ENCODE measurements at places on chromosomes 2 and 18.

DNA sequence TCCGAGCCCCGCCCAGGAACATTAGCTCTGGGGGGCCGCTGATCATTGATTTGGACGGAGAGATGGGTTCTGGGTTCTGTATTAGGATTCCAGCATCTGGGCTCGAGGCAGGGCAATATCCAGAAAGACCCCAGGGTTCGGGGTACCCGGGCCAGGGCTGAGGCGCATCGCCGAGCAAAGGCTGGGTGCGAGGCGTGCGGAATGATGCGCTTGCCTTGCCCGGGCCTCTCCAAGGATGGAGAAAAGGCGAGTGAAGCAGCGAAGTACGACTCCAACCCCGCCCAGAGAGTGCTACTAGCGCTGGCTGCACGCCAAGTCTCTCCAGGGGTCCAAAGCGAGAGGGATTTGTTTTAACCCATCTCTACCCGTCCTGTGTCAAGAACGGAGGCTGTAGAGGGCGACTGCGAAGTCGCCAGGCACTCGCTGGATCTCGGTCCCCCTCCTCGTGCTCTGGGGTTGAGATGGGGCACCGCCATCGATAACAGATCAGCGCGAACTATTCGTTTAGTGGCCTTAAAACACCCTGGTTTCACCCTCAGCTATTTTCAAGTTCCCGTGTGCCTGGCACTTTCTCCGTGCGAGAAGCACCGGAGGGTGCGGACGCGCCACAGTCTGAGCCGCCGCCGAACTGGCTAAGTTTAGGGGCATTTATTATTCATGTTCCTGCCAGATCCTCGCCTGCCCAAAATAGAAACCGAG, 1.9 kb downstream of the ADCYAP1 start:
- no peak for DNase-seq

DNA sequence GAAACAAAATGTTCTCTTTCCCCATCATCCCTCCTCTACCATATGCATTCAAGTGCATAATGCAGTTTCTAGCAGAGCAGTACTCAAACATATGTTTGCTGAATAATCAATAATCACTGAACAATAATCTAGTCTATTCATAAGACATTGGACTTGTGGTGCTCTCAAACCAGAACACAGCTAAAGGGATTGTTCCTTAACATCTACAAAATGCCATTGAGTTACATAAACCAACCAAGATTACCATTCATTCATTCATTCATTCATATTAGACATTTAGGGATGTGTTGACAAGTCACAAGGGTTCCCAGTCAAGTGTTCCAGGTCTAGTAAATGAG, 3.9 kb downstream of the CLHC1 start:
- DNase-seq: no peak

- no peak for DNase-seq
Measured at GRCh38 chr2:116718451-116718850, 1096.0 kb upstream of the DDX18 start.

GRCh38 chr2:156553714-156554442, 117.7 kb downstream of the GPD2 start:
- DNase-seq: no peak

- DNase-seq: no peak
Measured at GRCh38 chr18:7255643-7256042, 24.8 kb downstream of the LRRC30 start.

DNA sequence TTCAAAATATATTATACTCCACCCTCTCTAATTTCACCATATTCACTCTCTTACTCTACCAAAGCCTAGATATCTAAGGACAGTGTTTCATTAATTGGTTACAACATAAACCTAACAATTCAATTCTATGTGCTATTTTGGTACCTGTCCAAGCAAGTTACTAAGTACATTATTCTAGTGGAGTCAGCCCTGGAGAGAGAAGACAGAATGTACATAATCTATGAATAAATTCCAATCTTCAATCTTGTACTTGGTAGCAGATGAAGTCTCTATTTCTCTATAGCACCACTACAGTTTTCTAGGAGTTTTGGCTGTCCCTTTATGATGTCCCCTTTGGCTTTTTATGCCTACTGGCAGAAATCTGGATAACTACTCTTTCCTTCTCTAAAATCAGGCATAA, 27.6 kb downstream of the NMUR1 start:
- no peak for DNase-seq

- DNase-seq: no peak
Measured at GRCh38 chr18:3782901-3783300, 332.9 kb downstream of the TGIF1 start.

DNA sequence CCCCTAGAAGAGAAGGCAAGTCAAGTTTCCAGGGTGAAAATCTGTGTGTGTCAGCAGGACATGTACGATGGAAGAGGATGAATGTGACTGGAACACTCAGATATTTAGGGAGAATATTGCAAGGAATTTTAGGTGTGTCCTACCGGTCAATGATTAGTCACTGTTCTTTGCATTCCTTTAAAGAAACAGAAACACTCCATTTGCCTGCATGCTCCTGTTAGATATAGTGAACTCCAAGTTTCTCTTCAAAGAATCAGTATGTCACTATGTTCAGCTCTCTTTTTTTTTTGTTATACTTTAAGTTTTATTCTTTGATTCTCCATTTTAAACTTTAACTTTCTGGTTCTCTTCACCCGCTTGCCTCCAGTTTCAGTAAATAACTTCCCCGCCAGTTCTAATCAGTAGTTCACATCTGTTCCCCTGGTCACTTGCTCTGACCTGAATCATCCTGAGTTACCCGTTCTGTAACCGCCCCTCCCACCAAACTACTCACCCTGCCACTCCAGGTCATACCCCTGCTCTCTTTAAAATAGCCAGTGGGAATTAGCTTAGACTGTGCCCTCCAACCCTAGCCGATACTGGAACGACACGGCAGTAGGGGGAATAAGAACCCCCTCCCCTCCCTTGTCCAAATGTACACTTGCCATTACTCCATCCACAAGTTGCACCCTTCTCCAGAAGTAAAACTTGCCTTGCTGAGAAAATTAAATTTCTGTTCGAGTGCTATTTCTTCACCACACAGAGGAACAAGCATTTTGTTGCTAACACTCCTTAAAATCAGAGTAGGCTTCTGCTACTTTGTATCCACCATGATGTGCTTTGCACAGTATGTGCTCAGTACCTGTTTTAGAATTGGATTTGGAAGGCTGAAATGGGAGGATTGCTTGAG, 268.4 kb downstream of the METTL4 start:
- no peak for DNase-seq

GRCh38 chr2:144785253-144785652, 265.3 kb upstream of the ZEB2 start:
- no peak for DNase-seq

DNA sequence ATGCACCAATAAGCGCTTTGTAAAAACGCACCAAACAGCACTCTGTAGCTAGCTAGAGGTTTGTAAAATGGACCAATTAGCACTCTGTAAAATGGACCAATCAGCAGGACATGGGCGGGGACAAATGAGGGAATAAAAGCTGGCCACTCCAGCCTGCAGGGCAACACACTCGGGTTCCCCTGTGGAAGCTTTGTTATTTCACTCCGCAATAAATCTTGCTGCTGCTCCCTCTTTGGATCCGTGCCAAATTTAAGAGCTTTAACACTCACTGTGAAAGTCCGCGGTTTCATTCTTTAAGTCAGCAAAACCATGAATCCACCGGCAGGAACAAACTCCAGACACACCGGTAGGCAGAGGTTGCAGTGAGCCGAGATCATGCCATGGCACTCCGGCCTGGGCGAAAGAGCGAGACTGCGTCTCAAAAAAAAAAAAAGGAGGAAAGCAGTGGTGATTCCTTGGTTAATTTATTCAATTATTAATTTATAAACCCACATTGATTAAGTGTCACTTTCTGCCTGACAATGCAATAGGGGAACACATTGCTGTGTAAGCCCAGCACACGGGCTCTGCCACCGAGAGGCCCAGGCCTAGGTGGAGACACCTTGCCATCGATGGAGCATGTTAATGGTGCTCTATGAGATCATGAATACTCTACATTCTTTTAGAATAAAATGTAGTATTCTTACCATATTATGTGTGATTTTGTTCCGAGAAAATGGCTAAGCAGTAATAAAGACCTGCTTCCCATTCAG, 687.6 kb upstream of the HS6ST1 start:
- no peak for DNase-seq

DNA sequence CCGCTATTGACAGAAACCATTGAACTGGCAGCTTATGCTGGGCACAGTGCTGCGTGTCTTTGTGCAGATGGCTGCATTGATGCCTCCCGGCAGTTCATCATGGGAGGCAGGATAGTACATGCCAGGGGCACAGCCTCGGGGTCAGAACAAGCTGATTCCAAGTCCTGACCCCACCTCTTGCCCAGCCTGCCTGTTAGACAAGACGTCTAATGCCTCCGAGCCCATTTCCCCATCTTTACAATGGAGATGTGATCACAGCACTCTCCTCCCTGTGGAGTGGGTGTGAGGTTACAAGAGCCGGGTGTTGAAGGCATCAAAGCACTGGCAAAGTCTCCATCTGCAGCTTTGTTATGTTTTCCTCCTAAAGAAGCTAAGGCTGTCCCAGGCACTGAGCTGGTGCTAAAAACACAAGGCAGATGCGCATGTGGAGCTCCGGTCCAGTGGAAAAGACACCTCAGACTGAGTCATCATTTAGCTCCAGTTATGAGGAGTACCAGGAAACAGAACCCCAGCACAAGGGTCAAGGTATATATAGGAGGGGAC, 125.7 kb upstream of the EPAS1 start:
- no peak for DNase-seq

DNA sequence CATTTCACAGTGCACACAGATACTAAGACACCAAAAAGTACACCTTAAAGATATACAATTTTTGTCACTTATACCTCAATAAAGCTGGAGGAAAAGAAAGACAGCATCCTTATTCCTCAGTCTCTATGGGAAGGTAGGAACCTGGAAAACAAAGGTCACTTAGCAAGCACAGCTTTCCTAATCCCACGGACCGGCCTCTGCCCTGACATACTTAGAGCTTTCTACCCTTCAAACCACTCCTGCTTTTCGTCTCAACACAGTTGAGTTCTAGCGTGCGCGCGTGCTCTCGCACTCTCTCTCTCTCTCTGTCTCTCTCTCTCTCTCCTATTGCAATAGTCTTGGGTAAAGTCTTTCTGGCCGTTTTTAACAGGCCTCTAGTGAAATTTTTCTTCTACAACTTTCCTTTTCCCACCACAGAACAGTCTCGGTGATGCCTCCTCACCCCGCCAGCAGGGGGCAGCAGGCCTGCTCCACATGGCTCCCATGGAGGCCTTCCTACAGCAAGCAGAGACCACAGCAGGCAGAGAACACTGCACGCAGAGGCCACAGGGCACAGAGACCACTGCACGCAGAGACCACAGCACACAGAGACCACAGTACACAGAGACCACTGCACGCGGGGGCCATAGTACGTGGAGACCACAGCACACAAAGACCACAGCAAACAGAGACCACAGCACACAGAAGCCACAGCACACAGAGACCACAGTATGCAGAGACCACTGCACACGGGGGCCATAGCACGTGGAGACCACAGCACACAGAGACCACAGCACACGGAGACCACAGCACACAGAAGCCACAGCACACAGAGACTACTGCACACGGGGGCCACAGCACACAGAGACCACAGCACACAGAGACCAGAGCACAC, 106.9 kb downstream of the FBXO15 start:
- DNase-seq: peak; percentile 66

GRCh38 chr2:239678186-239678490, 277.3 kb upstream of the HDAC4 start:
- peak; percentile 10 for DNase-seq

- no peak for DNase-seq
Measured at GRCh38 chr18:77905011-77905410, 655.4 kb downstream of the GALR1 start.

DNA sequence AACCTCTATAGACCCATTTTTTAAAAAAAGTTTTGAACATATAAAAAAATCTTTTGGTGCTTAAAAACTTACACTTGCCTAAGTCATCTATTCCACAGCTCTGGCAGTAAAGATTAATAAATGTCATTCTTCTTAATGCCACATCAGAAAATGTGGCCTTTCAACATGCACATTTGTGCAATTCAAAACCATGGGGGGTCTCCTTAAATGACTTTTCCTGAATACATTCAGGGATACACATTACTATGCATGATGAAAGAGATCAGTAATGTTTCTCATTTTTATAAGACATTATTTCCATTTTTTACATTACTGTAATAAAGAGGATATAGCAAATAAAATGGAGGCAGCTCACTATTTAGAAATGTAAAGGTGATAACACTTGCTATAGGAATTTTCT, 142.3 kb downstream of the RBM43 start:
- DNase-seq: no peak

DNA sequence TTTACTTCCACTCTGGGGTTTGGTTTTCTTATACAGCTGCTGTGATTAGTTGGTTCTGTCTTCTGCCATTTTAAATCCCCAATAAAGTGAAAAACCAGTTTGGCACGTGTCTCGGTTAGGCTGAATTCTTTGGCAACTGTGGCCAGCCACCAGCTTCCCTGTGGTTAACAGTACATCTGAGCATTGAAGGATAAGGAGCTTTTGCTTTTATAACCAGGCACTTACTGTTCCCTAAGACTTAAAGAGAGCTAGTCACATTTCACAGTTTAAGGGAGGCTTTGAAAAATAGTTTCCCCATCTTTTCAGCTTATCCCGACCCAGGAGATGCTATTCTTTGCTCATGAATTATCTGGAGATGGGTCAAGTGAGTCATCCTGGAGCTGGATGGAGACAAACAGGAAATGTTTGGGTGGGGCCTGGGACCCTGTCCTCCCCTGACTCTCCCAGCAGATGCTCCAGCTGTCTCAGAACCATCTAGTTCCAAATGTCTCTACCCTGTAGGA, 57.3 kb upstream of the EML6 start:
- DNase-seq: no peak

GRCh38 chr2:211093743-211094303, 537.4 kb downstream of the CPS1 start:
- DNase-seq: no peak

DNA sequence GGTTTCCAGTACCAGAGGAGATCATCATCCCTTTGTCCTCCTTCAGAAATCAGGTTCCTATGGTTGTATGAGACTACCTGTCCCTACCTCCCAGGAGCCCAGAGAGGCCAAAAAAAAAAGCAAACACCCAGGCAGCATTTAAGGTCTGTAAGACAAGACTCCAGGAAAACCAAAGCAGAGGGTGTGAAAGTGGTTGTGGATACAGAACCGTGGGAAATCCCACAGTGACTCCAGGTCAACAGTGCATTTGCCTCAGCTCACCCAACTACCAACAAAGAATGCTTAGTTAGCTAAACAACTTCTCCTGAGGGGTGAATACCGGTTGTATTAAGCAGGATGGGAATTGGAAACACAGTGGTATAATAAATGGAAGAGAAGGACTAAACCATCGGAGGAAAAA, 83.6 kb downstream of the LBH start:
- no peak for DNase-seq

All from activated CD4-positive, alpha-beta memory T cell treated with anti-CD3 and anti-CD28 coated beads, Interleukin-2, amount 10 ng/mL, durations not matched to agents 7 days and 5 days (primary cell).